GM23248 (cell line): ENCODE measurements at places on chromosomes 3 and 15. TPM values are rescaled to one million over a fixed set of nuclear protein-coding genes. Genes with fewer than 3 reads are reported as not detected.
A peak's percentile ranks its signal among the peaks of the same experiment; 100 is the strongest.

GRCh38 chr3:35908366-35909232 lies 269.3 kb downstream of the ARPP21 start:
- DNase-seq: peak; percentile 61

DNA sequence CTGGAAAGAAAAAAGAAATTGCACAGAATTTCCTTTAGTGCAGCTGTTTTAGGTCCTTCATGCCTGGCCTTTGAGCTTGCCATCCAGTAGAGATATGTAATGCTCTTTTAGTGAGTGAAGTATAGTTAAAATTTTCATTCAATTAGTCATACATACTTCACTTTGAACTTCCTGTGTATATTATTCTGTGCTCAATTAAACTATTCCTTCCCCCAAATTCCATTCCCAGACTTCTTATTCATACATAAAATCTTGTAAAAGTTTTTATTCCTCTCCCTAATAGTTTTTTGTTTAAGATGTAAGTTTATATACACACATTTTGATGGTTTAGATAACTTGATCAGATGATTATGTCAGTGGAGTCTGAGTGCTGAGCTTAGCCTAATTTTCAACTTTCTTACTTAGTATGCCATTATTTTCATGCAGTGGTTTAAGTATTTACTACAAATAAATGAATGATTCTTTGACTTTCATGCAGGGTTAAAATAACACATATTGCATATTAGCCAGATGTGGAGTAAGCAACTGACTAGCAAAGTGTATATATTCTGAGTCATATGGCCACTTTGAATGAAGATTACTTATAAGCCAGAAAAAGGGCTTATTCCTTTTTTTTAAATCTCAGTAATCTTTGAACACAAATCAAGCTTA lies 42.5 kb upstream of the ABHD10 start:
- peak; percentile 78 for DNase-seq

DNA sequence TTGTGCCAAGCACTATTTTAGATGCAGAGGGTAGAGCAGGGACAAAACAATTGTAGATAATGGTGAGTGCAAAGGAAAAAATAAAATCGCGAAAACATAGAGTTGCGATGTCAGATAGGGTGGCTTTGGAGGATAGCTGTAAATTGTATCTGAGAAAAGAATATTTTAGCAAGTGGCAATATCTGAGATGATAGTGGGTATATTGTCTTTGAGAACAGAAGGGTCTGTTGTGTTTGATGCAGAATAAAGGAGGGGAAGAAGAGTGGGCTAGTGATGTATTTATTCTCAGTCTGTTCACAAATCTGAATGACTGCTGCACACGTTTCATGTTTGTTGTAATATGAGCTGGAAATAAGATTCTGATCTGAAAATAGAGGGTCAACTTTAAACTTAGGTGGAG lies 396.8 kb downstream of the CADM2 start:
- no peak for DNase-seq

- DNase-seq: peak; percentile 32
These were observed 72.1 kb downstream of the GJD2 start for GRCh38 chr15:34682674-34683073.

DNA sequence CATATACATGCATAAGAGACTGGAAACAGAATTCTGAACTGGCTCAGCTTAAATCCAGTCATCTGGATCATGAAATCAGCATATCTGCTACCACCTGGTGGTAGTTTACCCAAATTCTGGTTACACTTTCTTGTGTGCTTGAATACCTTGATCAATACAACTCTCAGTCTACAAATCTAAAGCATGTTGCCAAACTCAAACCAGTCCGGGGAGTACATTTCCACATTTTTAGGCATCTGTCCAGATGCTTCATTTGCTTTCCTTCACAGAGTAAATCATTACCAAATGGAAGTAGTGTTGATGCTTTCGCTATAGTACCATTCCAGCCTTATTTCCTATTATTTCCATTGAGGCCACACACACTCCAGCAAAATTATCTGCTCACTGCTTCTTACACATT lies 126.4 kb downstream of the P2RY1 start:
- DNase-seq: peak; percentile 46

GRCh38 chr15:63497642-63498467 lies 6.5 kb upstream of the USP3 start:
- DNase-seq: no peak

INAFM2 gene
- total RNA-seq: 16.6 and 19.9 TPM in 2 replicates

ACTRT3 gene
- 2.8 and 5.2 TPM in 2 replicates for total RNA-seq

DNA sequence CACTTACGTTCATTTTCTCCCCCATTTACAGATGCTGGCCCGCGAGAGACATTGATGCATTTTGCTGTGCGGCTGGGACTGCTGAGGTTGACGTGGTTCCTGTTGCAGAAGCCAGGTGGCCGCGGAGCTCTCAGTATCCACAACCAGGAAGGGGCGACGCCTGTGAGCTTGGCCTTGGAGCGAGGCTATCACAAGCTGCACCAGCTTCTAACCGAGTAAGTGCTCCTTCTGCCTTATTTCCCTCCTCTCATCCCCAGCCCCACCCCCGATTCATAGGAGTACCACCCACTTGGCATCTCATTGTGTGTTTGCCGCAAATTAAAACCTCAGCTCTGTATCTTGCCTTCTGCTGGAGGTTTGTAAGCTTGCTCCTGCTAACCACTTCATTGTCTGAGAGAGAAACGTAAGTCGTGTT lies 163.3 kb downstream of the AKAP13 start:
- no peak for DNase-seq

SNX33 gene
- 22.9 and 28.7 TPM in 2 replicates for total RNA-seq

CPN2 gene
- not detected in 2 replicates for total RNA-seq

DNA sequence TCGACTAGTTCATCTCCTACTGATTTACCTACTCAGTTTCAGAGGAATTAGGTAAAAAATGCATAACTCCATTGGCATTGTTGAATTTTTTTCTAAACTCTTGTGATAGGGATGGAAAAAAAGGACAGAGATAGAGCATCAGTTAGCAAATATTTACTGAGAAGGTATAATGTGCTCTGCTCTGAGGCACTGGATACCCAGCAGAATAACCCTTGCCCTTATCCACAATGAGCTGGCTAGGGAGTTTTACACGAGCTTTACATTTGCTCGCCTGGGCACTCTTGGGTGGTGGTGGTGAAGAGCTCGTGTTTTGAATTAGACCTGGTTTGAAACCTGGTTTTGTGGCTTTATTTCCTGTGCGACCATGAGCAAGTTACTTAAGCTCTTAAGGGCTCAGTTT lies 149.6 kb downstream of the RORA start:
- DNase-seq: no peak

- DNase-seq: peak; percentile 60
These were observed 41.0 kb upstream of the LIMD1 start for GRCh38 chr3:45553469-45553974.

DNA sequence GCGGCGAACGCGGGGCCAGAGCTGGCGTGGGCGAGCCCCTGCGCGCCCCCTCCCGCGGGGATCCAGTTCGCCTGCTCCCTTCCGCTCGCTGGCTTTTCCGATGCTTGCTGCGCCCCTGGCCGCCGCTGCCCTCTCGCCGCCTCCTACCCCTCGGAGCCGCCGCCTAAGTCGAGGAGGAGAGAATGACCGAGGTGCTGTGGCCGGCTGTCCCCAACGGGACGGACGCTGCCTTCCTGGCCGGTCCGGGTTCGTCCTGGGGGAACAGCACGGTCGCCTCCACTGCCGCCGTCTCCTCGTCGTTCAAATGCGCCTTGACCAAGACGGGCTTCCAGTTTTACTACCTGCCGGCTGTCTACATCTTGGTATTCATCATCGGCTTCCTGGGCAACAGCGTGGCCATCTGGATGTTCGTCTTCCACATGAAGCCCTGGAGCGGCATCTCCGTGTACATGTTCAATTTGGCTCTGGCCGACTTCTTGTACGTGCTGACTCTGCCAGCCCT lies 721 bp downstream of the P2RY1 start:
- DNase-seq: peak; percentile 21

SLC9C1 gene
- total RNA-seq: not detected in 2 replicates

- DNase-seq: no peak
These were observed 11.0 kb upstream of the PP2D1 start for GRCh38 chr3:20022954-20023622.

DPP8 gene
- 21.5 and 28.9 TPM in 2 replicates for total RNA-seq

DNA sequence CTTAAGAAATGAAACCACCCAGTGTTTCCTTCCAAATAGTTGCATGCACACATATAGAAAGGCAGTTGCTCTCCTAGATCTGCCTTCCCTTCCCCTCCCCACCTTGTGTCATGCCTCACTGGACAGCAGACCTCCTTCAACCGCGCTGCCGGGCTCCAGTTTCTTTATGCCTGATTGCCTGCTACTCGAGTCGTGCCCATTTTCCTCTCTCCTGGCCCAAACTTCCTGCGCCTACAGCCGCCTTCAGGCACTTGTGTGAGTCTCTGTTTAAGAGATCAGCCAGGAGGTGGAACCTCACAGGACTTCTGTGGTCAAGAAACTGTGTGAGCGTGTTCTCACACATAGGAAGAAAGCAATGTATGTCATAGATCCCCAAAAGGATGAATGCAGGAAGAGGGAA lies 8.8 kb upstream of the FAM107A start:
- peak; percentile 40 for DNase-seq

DNA sequence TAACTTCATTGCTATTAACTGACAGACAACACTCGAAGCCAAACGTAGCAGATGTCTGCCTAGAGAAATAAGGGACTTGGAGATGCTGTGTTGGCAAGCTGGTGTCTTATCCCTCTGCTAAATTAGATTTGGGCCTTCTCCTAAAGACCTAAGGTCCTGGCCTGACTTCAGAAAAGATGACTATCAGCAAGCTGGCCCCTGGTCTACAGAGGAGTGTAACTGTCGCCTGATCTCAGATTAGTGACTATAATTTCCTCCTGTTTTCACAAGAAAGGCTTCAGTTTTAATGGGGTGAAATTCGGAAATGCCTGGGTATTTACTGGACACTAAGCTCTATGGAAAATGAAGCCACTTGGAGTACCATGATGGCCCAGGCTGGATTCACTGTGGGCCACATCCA lies 53.1 kb upstream of the SLC7A14 start:
- no peak for DNase-seq

DNA sequence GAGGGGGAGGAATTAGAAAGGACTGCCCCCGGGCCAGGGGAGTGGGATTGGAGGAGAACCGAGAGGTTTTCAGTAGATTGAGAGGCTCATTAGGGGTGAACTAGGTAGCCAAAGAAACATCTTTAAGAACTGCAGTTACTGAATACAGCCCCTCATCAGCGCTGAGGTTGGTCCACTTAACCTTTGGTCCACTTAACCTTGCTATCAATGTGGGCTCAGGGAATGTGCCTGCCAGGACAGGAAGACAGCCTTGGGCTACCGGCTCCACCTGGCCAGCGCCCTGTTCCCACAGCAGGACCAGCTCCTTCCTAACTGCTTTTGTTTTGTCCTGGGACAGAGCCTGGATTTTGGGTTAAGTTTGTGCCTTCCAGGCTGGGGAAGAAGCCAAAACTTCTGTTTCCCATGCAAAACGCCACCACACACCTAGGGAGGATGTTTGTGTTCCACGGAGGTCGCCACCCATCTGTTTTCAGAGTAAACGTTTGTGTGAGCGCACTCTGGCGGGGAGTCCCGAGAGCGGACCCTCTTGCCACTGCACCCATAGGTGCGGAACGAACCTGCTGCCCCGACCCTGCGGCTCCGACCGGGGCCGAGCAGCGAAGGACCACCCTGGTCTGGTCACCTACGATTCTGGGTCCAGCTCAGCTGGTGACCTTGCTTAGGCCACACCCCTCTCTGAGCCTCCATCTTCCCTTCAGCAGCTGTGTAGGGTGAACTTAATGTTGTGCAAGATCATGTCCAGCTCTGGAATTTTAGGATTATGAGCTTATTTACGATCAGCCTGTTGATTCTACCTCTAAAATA lies 107.4 kb downstream of the VGLL4 start:
- no peak for DNase-seq

HRG gene
- total RNA-seq: not detected in 2 replicates

NEIL1 gene
- total RNA-seq: 2.9 and 15.9 TPM in 2 replicates

GRCh38 chr15:80034629-80035028 lies 24.8 kb upstream of the ZFAND6 start:
- no peak for DNase-seq

SPINK8 gene
- total RNA-seq: not detected in 2 replicates

DNA sequence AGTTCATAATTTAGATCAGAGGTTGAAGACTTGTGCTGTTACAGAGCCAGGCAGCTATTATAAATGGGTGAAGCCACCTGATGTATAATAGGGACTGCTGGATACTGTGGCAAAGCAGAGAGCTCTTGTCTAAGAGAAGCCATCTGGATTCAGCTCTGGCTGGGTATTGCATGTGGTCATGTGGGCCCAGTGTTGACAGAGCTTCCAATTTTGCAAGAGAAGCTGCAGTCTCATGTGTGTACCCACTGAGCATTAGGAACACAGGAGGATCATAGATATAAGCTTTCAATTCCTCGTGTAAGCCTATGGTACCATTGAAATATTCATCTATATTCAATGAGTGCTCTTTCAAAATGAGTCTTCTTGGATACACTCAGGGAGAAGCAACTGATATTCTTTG lies 303.9 kb upstream of the SLCO3A1 start:
- no peak for DNase-seq

DNA sequence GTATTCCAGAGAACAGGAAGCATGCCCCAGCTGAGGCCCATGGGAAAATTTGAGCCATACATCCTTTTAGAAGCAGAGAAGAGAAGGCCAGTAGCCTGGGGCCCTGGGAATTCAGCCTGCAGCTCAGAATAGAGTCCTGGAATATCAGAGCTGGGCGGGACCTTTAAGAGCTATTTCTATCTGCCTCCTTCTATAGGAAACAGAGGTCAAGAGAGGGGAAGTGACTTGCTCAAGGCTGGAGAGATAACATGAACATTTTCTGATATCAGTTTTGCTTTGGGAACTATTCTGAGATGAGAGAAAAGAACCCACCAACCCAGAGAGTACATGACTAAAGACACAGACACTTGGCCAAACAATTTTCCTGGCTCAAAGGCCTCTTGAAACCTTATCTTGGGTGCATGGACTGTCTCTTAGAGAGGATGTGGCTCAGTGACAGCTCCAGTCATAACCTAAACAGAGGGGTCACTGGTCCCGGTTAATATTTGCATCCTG lies 26.0 kb downstream of the MASP1 start:
- DNase-seq: no peak

DNA sequence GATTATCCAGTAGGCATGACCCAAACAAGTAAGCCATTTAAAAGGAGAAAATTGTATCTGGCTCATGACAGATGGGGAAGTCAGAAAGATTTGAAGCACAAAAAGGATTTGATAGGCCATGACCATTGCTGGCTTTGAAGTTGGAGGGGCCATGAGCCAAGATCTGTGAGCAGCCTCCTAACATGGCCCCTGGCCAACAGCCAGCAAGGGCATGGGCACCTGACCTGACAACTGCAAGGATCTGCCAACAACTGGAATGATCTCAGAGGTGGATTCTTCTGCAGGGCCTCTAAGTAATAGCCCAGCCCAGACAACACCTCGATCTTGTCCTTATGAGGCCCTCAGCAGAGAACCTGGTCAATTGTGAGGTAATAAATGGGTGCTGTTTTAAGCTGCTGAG lies 93.0 kb downstream of the ARNT2 start:
- no peak for DNase-seq
